A172 (cell line): ENCODE measurements at places on chromosomes 5 and 9. TPM values are rescaled to one million over a fixed set of nuclear protein-coding genes. Genes with fewer than 3 reads are reported as not detected.

The FIBCD1 gene
- total RNA-seq, result 1.6 and 2.6 TPM in 2 replicates

The CER1 gene
- not detected in 2 replicates for total RNA-seq

The KIAA1191 gene
- total RNA-seq, result 92.3 and 94.4 TPM in 2 replicates

The ACO1 gene
- total RNA-seq, result 55.9 and 56.6 TPM in 2 replicates

The PCDHB14 gene
- total RNA-seq, result 17.6 and 18.2 TPM in 2 replicates

The ADAMTS12 gene
- total RNA-seq, result 13.4 and 14.4 TPM in 2 replicates

The ABL1 gene
- total RNA-seq, result 6.8 and 13.1 TPM in 2 replicates

The SMIM32 gene
- not detected in 2 replicates for total RNA-seq

The ZBTB5 gene
- total RNA-seq, result 8.9 and 9.7 TPM in 2 replicates

The PCDHGB1 gene
- 1.2 and 2.0 TPM in 2 replicates for total RNA-seq

The SUB1 gene
- total RNA-seq, result 553 and 634 TPM in 2 replicates

The C5orf58 gene
- total RNA-seq, result not detected in 2 replicates

The ARSI gene
- 1.9 and 5.0 TPM in 2 replicates for total RNA-seq

The GBGT1 gene
- total RNA-seq, result 0.96 and 3.1 TPM in 2 replicates

The SLC24A2 gene
- not detected in 2 replicates for total RNA-seq

The NPR2 gene
- total RNA-seq, result 1.9 and 2.1 TPM in 2 replicates

The PLPP6 gene
- total RNA-seq, result 7.0 and 8.2 TPM in 2 replicates

The HINT1 gene
- 540 and 574 TPM in 2 replicates for total RNA-seq

The PCDHB10 gene
- 3.9 and 7.1 TPM in 2 replicates for total RNA-seq

The NMUR2 gene
- total RNA-seq, result not detected in 2 replicates

The ASPN gene
- total RNA-seq, result not detected in 2 replicates

The SPINK13 gene
- not detected in 2 replicates for total RNA-seq

The CERCAM gene
- 60.3 and 64.0 TPM in 2 replicates for total RNA-seq

The SCGB3A2 gene
- total RNA-seq, result not detected in 2 replicates

The ZBTB6 gene
- total RNA-seq, result 12.8 and 14.7 TPM in 2 replicates

The PCDHB15 gene
- 0.26 and 1.0 TPM in 2 replicates for total RNA-seq

The ATG12 gene
- 134 and 164 TPM in 2 replicates for total RNA-seq

The SHISAL2B gene
- not detected in 2 replicates for total RNA-seq

The TRAF1 gene
- 0.91 and 0.95 TPM in 2 replicates for total RNA-seq
